BJ (cell line): ENCODE measurements at places on chromosomes 1 and 21.
A peak's percentile ranks its signal among the peaks of the same experiment; 100 is the strongest.

DNA sequence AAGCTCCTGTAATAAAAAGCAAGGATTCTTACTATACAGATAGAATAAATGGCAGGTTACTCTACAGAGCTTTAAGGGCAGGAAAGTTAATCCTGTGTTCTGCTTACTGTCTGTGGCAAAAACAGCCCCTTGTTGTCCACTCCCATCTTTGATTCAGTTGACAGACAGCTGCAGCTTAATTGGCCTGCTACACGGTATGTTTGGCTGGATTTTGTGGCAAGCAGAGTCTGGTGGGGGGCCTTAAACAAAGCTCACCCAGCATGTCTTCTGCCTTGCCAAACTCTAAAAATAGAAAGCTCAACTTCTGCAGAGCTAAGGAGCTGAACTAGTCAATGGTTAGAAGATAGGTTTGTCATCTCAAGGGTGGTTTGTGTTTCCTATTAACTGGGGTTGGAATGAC is 407.2 kb downstream of the HLX start:
- DNase-seq, result no peak

- no peak for DNase-seq
Measured at GRCh38 chr1:97392701-97393100, 528.1 kb downstream of the DPYD start.

DNA sequence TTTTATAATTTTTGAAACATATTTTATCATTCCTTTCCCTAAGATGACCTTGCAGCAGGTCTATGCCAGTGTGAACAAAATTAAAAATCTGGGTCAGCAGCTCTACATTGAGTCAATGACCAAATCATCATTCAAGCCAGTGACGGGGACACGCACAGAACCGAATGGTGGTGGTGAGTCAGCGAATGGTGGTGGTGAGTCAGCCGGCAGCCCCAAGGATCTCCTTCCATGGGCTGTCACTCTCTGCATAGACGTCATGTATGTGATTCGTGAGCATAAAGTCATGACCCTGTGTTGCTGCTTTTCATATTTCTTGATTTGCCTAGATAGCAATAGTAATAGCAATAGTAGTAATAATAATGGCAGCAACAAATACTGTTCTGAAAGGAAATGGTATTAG is 26.3 kb downstream of the PER3 start:
- no peak for DNase-seq

DNA sequence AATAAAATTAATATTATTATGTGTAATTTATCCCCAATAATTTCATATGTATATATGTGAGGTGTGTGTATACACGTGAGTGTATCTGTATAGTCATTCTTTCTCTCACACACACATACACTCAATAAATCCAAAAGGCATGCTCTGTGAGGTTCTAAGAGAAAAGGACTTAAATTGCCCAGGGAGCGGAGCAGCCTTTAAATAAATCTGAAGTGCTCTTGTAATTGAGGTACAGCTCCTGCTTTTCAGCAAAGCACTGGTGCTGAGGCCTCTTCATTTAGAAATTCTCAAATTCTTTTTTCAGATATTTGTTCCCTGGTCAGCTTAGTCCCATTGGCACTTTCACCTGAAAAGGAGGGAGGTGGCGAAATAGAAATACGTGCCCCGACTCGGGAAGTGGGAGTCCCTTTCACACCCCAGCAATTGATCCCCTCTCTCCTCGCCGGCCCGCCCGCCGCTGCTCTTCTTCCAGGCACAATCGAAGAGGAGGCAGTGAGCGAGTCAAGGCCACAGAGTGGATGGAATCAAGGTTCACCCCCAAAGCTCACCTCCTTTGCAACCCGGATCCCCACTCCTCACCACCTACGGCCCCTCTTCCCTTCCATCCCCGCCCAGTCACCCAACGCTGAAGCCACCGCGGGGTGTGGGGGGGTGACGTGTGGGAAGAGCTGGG is 944 bp downstream of the PLPPR5 start:
- no peak for DNase-seq

GRCh38 chr1:10510520-10511493 is 36.1 kb downstream of the PEX14 start:
- DNase-seq, result peak; percentile 42

GRCh38 chr1:192807211-192808162 is 1.4 kb upstream of the RGS2 start:
- DNase-seq, result no peak

DNA sequence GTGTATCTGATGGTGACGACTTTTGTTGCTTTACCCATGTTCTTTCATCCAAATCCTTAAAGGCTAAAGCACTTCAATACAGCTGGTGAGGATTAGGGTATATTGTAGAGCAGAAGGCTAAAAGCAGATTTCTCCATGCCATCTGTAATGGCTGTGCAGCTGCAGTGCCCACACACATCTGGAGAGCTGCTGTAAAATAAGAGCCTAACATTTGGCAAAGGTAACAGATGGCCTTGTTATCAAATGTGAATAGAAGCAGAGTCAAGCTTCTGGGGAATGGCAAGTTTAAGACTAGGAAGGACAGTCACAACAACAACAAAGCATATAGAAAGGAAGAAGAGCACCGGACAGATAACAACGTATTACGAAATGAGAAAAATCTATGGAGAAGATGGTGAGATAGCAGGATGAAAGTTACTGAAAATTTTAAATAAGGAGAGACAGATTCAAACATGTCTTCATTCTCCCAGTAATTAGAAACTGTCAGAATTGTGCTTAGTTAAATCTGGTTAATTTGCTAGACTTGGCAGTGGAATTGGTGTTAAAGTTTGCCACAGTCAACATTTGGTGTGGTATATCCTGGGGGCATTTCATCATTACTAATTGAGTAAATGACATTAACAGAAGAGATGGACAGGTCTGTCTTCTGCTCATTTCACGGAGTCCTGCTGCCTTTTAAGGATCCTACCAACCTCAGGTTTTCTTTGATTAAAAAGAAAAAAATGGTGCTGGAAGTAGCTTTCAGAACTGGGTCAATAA is 1093.2 kb downstream of the ADGRL2 start:
- DNase-seq, result no peak

- DNase-seq, result no peak
Measured at GRCh38 chr21:26422138-26422537, 150.9 kb downstream of the CYYR1 start.

GRCh38 chr1:218942431-218942830 is 231.2 kb upstream of the LYPLAL1 start:
- DNase-seq, result no peak

DNA sequence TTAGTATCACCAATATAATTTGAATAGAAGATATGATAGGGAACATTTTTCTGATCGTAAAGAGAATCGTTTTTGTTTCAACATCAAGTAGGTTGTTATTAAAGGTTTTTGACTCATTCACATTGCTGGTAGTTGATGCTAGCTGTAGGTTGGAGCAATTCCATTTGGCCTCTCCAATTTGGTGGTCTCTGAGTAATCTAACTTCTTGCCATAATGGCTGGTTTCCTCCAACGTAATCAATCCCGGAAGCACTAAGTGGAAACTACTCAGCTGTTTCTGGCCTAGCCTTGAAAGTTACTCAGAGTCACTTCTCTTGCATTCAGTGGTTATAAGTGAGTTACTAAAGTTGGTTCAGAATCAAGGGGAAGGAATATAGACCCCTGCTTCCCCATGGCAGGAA is 26.0 kb downstream of the RCOR3 start:
- no peak for DNase-seq

DNA sequence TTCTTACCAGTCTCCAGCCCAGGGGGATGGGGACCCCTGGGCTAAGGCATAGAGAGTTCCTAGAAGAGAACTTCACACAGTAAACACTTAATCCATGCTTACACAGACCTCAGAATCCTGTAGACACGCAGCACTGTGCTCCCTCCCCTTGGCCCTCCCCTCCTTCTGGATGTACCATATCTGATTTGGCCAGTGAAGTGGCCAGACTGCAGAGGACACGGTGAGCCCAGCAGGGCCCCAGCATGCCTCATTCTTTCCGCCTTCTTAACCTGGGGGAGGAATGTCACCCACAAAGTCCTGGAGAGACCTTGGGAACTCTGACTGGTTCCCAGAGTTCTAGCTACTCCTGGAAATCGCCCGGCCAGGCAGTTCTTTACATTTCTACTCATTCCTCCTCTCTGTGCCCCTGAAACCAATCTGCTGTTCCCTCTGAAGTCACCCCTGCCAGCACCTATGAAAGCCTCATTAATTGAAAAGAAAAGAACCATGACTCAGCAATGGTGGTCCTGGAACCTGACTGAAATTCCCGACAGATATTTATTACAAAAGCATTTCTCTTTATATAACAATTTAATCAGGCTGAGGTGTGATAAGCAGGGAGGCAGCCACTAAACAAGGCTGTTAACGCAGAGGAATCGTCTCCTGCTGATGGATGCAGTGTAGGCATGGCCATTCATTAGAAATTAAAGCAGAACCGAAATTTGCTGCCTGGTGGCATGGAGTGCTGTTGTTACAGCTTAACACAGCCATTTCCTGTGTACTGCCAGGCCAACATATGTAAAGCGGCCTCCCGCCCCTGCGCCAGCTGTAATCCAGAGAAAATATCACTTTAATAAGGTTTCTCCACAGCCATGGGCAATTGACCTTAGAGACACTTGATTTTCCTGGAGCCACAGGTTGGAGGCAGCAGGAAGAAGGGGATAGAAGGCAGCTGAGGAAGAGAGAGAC is 74.6 kb upstream of the KCND3 start:
- DNase-seq, result no peak

DNA sequence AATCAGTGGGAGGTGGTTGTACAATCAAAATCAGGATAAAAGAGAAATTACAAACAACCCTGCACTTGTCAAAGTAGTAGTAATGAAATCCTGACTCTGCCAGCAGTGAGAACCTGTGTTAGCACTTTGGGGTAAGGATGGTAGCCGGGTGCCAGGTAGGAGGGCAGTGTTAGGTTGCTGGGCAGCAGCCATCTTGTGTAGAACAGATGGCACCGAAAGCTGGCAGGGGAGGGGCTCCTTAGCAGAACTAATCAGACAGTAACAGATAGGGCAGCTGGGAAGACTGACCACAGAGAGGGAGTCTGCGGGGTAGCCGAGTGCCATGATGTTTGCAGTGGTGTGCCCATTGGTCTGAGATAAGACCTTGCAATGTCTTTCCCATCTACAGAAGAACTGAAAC is 137.3 kb downstream of the SDCCAG8 start:
- no peak for DNase-seq

DNA sequence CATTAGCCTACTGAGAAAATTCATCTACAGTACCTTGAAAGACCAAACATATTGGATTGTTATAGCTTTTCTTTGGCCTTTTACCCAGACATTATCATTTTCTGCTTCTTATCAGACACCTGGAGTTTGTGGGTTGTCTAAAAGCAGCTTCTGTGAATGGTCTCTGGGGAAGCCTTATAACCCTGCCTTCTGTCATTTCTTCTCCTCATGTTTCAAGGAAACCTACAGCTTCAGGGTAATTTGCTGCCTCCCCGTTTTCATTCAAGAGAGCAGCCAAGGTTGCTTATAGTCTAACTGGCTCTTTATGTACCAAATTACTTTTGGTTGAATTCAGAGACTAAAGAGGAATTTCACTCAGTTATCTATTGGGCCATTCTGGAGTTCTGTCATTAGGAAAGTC is 288.3 kb upstream of the SGIP1 start:
- DNase-seq, result no peak

GRCh38 chr1:168245042-168245441 is 19.2 kb downstream of the SFT2D2 start:
- DNase-seq, result no peak

- no peak for DNase-seq
Measured at GRCh38 chr1:904310-904950, 19.3 kb upstream of the SAMD11 start.

GRCh38 chr21:45322960-45323461 is 35.3 kb upstream of the POFUT2 start:
- no peak for DNase-seq

DNA sequence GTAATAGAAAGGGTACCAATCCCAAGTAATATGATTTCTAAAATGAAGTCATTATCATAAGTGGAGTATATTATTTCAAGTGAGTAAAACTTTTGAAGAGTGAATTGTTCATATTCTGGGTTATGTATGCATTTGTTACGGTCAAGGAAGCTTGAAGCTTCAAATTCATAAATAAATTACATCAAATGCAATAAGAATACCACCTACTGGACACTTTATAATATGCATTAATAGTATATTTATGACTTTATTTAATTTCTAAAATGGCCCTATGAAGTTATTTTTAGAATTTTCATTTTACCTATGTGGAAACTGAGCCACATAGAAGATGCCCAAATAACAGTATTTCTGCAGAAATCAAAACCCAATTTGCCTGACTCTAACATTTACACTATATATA is 260.6 kb downstream of the SMYD3 start:
- no peak for DNase-seq

GRCh38 chr1:85387781-85388180 is 77.2 kb downstream of the DDAH1 start:
- no peak for DNase-seq

DNA sequence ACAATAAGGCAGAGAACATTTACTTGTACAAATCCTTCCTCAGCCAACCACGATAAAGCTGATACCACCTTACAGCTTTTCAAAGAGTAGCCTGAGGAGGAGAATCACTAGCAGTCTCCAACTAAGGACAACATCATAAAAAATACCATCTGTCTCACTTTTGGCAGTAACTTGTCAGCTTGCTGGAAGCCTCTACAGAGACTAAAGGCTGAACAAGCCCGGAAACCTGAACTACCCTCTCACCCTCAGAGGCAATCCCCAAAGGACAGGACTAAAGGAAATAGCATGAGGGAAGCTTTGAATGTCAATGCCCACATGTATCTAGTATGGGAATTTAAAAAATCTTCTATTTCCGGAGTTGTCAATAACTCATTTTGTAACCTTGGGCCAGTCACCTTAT is 10.6 kb downstream of the SRSF4 start:
- DNase-seq, result no peak

DNA sequence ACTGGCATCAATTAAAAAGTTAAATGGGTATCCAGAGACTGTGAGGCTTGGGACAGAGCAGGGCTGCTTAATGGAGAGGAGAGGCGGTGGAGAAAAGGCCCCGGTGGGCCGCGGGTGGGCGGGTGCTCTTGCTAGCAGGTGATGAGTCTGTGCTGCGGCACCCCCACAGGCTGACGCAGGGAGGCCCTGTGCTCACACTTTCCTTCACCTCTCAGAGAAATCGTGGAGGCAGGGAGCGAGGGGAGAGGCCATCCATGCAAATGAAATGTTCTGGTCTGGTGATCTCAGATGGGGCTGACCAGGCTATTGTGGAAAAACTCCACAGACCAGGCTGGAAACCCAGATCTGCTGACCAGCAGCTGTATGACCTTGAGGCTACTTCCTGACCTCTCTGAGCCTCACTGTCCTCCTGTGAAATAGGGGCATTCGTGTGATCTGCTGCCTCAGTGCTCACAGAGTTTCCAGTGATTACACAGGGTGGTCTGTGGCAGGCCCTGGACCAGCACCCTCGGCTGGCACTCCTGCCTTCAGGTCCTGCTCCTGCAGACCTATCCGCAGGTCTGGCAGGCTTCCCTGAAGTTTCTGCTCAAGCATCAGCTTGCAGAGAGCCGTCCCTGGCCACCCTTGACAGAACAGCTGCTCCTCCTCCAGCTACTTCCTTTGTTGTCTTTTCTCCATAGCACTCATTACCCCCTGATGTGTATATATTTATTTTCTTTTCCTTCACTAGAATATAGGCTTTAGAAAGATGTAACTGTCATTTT is 89.2 kb downstream of the BEND5 start:
- no peak for DNase-seq
